NCI-H2029 treated with DMSO at 0.1 percent for 48 hours (cell line): ENCODE measurements at places on chromosomes 6 and 20.

- DNase-seq = peak; percentile 28
These were observed 682 bp upstream of the CHD6 start for GRCh38 chr20:41618807-41619311.

- no peak for DNase-seq
These were observed 149.4 kb upstream of the B3GAT2 start for GRCh38 chr6:71106276-71106675.

DNA sequence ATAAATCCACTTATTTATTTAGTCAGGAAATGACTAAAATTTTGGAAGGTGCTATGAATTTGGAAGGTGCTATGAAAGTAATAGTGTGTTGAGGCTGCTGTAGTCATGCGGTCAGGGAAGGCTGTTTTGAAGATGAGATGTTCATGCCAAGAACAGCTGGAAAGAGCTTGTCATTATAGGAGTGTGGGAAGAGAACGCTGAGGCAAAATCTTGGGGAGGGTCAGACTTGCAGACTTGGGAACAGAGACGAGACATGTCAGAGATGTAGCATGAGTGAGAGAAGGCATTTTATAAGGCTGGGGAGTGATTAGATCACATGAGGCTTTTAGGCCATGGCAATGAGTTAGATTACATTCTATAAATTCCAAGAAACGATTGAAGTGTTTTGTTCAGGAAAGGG is 124.0 kb upstream of the B3GAT2 start:
- no peak for DNase-seq

GRCh38 chr6:28357036-28357435 is 7.3 kb downstream of the ZKSCAN3 start:
- no peak for DNase-seq
